ENCODE measurements at places on chromosomes 1 and 21. TPM values are rescaled to one million over a fixed set of nuclear protein-coding genes. Genes with fewer than 3 reads are reported as not detected.

Gene EFCAB7
- total RNA-seq, result 7.5 TPM

DNA sequence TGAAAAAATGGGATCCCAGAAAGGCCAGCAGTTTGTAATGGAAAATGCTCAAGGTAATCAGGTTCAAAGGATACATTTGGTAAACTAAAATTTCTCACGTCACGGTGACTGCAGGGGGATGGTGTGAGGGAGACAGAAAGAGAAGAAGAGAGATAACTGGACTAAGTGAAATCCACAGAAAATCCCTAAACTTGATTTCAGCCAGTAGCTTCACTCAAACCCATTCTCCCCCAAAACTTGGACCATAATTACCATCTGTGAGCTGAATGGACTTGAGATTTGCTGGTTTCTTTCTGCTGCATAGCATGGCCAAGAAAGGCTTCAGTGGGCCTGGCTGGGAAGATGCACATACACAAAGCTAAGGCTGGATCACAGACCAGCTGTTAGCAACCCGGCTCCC lies 155.4 kb upstream of the LMO4 start:
- H3K4me1 ChIP-seq, result peaks cover 9% of the 10 kb centered on the region
- DNase-seq, result no peak
- peaks cover 29% of the 10 kb centered on the region for H3K27me3 ChIP-seq

Gene A3GALT2
- total RNA-seq, result not detected

Gene KHDC4
- total RNA-seq, result 105 TPM

Gene ABCB10
- 11.7 TPM for total RNA-seq

- peak overlapping the region; percentile 89 for H3K27ac ChIP-seq
- no peaks in the 10 kb centered on the region for H3K27me3 ChIP-seq
- peak overlapping the region; percentile 91 for H3K4me3 ChIP-seq
- H3K4me1 ChIP-seq, result peaks cover 46% of the 10 kb centered on the region
Observed at GRCh38 chr1:54408147-54409066, 2.2 kb upstream of the SSBP3 start.

DNA sequence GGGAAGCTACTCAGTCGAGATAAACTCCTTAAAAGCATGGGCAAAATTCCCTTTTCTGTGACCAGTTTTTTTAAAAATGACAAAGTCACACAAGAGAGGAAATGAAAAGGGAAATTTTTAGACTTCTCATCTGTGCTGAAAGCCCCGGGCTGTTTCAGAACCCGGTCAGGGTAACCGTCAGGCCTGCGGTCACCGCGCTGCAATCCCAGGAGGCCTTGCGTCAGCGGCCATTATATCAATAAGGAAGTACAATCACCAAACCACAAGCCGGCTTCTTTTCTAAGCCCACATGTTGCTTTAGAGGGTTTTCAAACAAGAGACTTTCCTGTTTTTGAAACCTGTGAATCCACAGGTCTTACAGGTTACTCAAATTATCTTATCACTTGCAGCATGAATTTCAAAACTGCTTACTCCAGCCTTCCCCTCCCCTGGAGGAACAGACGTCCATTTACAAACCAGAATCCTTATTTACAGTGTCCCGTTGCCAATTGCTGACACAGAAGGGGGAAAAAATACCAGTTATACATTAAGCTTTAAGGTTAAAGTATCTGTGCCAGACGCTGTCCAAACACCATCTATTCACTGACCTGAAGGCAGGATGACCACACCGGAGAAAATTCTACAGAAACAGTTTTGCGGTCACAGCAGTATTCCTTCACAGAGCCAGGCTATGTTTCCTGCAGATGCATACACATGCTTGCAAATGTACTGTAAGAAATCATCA lies 165.3 kb downstream of the TOMM20 start:
- H3K36me3 ChIP-seq, result no peaks in the 10 kb centered on the region
- no peaks in the 10 kb centered on the region for H3K27me3 ChIP-seq
- DNase-seq, result peak; percentile 84
- H3K27ac ChIP-seq, result peak overlapping the region; percentile 98
- peak overlapping the region; percentile 82 for H3K4me3 ChIP-seq
- H3K4me1 ChIP-seq, result peaks cover 66% of the 10 kb centered on the region

GRCh38 chr1:200099040-200099439 lies 71.5 kb downstream of the NR5A2 start:
- no peak overlapping the region for H3K4me3 ChIP-seq
- no peaks in the 10 kb centered on the region for H3K36me3 ChIP-seq
- H3K4me1 ChIP-seq, result no peaks in the 10 kb centered on the region
- no peak for DNase-seq
- H3K27ac ChIP-seq, result no peak overlapping the region

DNA sequence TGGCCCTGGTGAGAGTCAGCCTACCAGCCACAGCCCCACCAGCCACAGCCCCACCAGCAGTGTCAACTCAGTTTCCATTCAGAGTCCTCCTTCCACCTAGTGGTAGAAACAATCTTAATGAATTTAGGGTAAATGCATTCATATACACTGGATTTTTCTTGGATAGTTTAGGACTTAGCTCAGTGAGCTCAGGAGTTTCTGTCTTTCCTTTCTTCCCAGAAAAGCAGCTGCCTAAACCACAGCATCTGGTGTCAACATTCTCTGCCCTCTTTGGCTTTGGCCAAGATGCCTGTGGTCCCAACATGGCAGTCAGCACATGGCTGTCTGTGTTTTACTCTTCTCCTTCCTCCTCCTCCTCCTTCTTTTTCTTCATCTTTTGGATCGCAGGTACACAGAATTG lies 94.0 kb downstream of the CLIC6 start:
- H3K36me3 ChIP-seq, result no peaks in the 10 kb centered on the region
- H3K4me3 ChIP-seq, result no peak overlapping the region
- DNase-seq, result no peak
- no peaks in the 10 kb centered on the region for H3K4me1 ChIP-seq

GRCh38 chr1:206935491-206936067 lies 10.7 kb downstream of the PIGR start:
- H3K36me3 ChIP-seq, result no peaks in the 10 kb centered on the region
- H3K27me3 ChIP-seq, result no peaks in the 10 kb centered on the region
- DNase-seq, result peak; percentile 41
- peaks cover 34% of the 10 kb centered on the region for H3K4me1 ChIP-seq
- H3K27ac ChIP-seq, result no peak overlapping the region
- H3K4me3 ChIP-seq, result no peak overlapping the region

- no peak for DNase-seq
- peak overlapping the region; percentile 12 for H3K4me3 ChIP-seq
- H3K36me3 ChIP-seq, result no peaks in the 10 kb centered on the region
- peaks cover 52% of the 10 kb centered on the region for H3K4me1 ChIP-seq
Observed at GRCh38 chr1:8671306-8671917, 146.0 kb downstream of the RERE start.

DNA sequence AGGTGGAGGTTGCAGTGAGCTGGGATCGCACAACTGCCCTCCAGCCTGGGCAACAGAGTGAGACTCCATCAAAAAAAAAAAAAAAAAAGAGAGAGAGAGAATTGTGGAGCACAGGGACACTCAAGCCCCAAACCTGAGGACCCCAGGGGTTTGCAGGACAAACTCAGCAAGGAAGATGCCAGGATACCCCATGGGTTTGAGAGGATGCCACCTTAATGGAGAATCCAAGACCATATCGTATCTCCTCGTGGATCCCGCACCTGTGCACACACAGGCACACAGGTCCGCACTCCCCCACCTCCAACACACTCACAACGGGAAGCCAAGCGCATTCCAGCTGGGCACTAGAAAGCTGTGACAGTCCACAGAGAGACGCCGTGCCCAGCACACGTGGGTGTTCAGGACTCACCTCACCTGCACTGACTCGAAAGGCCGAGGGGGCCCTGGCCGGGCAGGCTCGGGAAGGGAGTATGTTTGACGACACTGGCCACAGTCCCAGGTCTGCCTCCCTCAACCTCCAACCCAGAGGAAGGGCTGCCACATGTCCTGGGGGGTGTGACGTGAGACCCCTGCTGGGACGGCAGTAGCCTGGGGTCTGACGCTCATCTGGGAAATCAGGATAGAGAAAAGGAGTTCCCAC lies 11.1 kb downstream of the CHD5 start:
- H3K27me3 ChIP-seq, result peaks cover 10% of the 10 kb centered on the region
- no peaks in the 10 kb centered on the region for H3K36me3 ChIP-seq
- H3K4me1 ChIP-seq, result no peaks in the 10 kb centered on the region
- DNase-seq, result no peak
- H3K27ac ChIP-seq, result no peak overlapping the region

Gene TNNT2
- total RNA-seq, result not detected

DNA sequence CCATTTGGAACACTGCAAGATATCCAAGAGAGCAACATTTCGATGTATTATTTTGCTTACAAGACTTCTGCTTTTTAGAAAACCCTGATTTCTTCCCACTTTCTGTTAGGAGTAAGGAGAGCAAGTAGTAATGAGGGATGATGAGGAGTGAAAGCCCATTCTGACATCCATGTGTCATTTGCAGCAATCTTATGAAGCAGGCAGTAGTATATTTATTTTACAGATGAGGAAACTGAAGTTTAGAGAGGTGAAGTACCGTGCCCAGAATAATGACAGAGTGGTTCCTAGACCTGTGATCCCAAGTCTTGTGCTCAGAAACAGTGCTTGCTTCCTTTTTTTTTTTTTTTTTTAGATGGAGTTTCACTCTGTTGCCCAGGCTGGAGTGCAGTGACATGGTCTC lies 7.1 kb upstream of the ZSCAN20 start:
- DNase-seq, result no peak
- no peaks in the 10 kb centered on the region for H3K27me3 ChIP-seq
- H3K27ac ChIP-seq, result no peak overlapping the region
- H3K36me3 ChIP-seq, result no peaks in the 10 kb centered on the region

DNA sequence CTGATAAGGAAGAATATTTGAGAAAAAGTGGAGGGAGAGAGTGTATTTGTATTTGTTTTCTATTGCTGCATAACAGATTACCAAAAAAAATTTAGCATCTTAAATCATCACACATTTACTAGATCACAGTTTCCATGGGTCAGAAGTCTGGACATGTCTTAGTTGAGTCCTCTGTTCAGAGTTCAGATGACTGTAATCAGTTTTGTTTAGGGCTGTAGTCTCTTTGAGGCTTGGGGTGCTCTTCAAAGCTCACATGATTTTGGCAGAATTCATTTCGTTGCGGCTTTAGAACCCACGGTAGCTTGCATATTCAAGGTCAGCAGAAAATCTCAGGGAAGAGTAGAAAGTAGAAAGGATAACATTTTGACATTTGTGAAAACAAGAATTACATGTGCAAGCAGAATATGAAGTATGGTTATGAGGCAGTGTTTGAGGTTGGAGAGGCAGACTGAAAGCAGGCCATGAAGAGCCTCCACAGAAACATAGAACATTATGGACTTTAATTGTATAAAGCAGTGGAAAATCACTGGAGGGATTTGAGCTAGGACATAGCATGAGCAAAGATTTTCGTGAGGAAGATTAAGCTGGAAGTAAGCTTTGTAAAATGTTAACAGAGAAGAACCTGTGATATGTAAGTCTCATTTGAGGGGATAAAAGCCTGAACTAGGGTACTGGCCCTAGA lies 110.6 kb upstream of the GPR52 start:
- no peak for DNase-seq
- no peak overlapping the region for H3K4me3 ChIP-seq
- peaks cover 22% of the 10 kb centered on the region for H3K36me3 ChIP-seq
- H3K4me1 ChIP-seq, result peaks cover 33% of the 10 kb centered on the region
- no peaks in the 10 kb centered on the region for H3K27me3 ChIP-seq
- no peak overlapping the region for H3K27ac ChIP-seq

DNA sequence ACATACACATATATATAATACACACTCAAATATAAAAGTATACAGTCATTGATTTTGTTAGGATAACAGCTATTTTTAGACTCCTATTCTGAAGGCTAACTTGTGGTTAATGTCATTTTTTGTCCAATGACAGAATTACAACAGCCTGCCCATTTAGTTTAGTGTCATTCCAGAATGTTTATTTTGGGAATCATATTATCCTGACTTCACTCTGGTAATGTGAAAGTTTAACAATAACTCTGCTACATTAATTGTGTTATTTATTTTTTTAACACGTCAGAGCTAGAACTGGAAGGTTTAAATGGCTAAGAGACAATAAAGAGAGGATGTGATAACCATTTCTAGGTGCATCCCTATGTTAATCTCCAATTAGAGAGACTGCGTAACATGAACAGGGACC lies 648.1 kb downstream of the USP25 start:
- no peak overlapping the region for H3K4me3 ChIP-seq
- no peaks in the 10 kb centered on the region for H3K4me1 ChIP-seq
- H3K27ac ChIP-seq, result no peak overlapping the region
- no peaks in the 10 kb centered on the region for H3K36me3 ChIP-seq

Gene SIPA1L2
- total RNA-seq, result 0.13 TPM

GRCh38 chr1:46368791-46369190 lies 25.3 kb upstream of the FAAH start:
- DNase-seq, result no peak
- H3K4me3 ChIP-seq, result no peak overlapping the region
- H3K27ac ChIP-seq, result no peak overlapping the region
- H3K27me3 ChIP-seq, result no peaks in the 10 kb centered on the region
- H3K4me1 ChIP-seq, result peaks cover 34% of the 10 kb centered on the region
- H3K36me3 ChIP-seq, result peaks cover 40% of the 10 kb centered on the region

DNA sequence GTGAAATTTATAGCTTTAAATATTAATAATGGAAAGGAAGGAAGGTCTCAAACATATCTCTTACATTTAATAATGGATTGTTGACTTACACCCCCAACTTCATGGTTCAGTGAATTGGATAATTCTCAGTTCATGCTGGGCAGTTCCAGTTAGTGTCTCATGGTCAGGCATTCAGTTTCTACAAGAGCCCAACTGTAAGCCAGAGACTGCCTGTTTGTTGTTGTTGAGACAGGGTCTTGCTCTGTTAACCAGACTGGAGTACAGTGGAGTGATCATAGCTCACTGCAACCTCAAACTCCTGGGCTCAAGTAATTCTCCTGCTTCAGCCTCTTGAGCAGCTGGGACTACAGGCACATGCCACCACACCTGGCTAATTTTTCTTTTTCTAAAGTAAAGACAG lies 5.0 kb upstream of the DMAP1 start:
- DNase-seq, result no peak
- peaks cover 3% of the 10 kb centered on the region for H3K36me3 ChIP-seq

GRCh38 chr1:177585302-177586220 lies 384.3 kb downstream of the SEC16B start:
- no peak for DNase-seq
- H3K27ac ChIP-seq, result no peak overlapping the region
- H3K36me3 ChIP-seq, result no peaks in the 10 kb centered on the region
- no peaks in the 10 kb centered on the region for H3K27me3 ChIP-seq

- H3K36me3 ChIP-seq, result no peaks in the 10 kb centered on the region
- peaks cover 34% of the 10 kb centered on the region for H3K4me1 ChIP-seq
- peaks cover 68% of the 10 kb centered on the region for H3K27me3 ChIP-seq
- H3K27ac ChIP-seq, result no peak overlapping the region
- no peak for DNase-seq
Observed at GRCh38 chr1:85577419-85578320, 2.9 kb upstream of the CCN1 start.

DNA sequence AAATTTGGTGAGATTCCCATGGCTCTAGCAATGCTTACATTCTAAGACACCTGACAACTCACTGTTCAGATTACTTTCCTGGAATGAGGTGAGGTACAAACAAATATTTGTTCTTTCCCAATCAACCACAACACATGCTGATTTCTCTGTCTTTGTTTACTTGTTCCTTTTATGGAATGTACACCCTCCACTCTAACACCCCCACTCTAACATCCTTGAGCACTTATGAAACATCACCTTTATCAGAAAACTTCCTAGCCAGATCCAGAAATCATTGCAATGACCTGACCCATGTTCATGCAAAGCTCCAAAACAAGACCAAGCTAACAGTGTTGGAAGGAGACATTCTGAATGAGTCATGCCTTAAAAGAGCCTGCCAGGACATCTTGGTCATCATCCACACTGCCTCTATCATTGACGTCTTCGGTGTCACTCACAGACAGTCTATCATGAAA lies 35.5 kb downstream of the HSD3B1 start:
- H3K27me3 ChIP-seq, result peaks cover 8% of the 10 kb centered on the region
- H3K4me3 ChIP-seq, result no peak overlapping the region
- H3K4me1 ChIP-seq, result no peaks in the 10 kb centered on the region
- H3K36me3 ChIP-seq, result no peaks in the 10 kb centered on the region
- no peak overlapping the region for H3K27ac ChIP-seq

GRCh38 chr21:32437729-32438128 lies 25.2 kb downstream of the EVA1C start:
- H3K27ac ChIP-seq, result no peak overlapping the region
- no peak for DNase-seq
- H3K4me3 ChIP-seq, result no peak overlapping the region
- no peaks in the 10 kb centered on the region for H3K36me3 ChIP-seq

Measured in activated B cell treated with CpG ODN at 0.5 μM for 24 hours (primary cell).